Stomach (tissue), 19 donors: ENCODE measurements at places on chromosomes 16 and 17. TPM values are rescaled to one million over a fixed set of nuclear protein-coding genes. Genes with fewer than 3 reads are reported as not detected.

BRICD5 gene
- total RNA-seq = 12.8 TPM

DNA sequence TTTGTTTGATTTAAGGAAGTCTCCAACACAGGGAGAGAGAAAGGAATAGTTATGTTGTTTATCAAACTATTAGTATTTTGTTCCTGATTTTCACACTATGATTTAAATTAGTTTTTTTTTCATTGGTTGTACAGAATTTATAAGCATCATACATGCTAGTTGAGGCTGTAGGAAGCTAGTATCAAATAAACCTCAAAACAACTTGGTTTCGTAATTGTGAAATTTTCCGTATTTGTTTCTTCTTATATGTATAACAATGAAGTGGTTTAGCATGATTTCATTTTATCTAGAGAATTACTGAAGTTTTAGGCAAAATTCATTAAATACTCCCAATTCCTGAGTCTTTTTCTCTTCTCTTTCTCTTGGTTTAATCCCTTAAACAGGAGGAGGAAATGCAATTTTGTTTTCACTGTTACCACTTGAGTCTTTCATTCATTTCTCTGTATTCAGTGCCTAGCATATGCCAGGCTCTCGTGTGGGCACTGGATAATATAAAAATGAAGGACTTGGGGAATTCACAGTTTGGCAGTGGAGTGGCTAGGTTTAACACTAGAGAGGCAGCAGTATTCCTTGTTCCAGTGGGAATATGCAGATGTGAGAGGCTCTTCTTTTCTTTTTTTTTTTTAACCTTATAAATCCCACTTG lies 1.8 kb downstream of the CYLD start:
- no peaks in the 10 kb centered on the region for H3K36me3 ChIP-seq
- no peaks in the 10 kb centered on the region for H3K27me3 ChIP-seq
- no peak for DNase-seq

- H3K27me3 ChIP-seq = no peaks in the 10 kb centered on the region
- H3K27ac ChIP-seq = no peak overlapping the region
- DNase-seq = no peak
- peaks cover 8% of the 10 kb centered on the region for H3K4me1 ChIP-seq
- no peak overlapping the region for H3K4me3 ChIP-seq
These were observed 17.2 kb upstream of the METRNL start for GRCh38 chr17:83062011-83062817.

DNA sequence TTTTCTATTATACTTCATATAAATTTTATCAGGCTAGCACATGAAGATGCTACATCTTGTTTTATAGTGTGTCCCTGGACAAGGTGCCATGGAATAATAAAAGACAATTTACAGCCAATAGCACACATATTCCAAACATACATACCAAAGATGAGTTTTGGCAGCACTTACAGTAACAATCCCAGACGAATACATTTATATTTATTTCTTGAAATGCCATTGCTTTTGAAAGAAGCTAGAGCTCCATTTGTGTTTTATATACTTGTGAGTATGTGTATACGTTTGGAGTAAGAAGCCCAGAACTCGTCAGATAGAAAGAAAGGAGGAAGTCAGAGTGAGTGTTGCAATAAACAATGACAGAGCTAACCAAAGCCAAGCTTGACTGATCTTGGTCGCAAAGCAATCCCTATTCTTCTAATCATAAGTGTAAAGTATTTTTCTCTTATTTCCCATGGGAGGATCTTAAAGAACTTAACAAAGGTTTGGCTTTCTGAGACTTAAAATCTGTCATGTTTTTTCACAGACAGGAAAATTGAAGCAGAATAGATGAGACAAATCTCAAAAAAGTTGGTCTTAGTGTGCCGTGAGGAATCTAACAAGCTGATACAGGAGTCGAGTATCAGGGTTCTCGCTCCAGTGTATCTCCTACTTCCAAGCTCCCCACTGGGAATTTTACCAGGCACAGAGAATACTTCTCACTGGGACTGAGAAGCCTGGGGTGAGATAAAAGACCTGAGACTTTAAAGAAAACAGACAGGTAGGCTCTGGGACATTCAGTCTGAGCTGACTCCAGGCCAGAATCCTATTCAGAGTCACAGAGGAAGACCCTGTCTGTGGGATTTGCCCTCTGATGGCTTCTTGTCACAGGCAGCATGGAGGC lies 175.4 kb downstream of the AATF start:
- no peak for DNase-seq
- H3K27me3 ChIP-seq = no peaks in the 10 kb centered on the region
- H3K4me1 ChIP-seq = no peaks in the 10 kb centered on the region
- H3K36me3 ChIP-seq = peaks cover 70% of the 10 kb centered on the region
- no peak overlapping the region for H3K4me3 ChIP-seq

DNA sequence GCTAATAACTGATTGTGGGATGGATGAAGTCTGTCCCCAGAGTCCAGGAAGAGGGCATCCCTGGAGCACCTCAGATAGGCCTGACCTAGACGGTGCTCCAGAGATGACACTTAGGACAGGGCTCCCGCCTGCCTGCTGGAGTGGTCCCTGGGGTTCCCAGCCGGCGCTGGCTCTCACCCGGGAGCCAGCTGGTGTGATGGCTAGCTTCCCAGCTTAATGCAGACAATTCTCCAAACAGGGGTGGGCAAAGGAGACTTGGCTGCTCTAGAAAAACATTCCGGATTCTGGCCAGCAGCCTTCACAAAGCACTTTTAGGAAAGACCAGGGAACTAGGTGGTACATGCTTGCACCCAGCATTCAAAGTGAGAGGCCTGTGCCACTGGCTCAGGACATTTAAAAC lies 18.6 kb downstream of the ACE start:
- H3K27ac ChIP-seq = no peak overlapping the region
- DNase-seq = no peak
- H3K27me3 ChIP-seq = no peaks in the 10 kb centered on the region
- no peaks in the 10 kb centered on the region for H3K36me3 ChIP-seq
- H3K4me1 ChIP-seq = no peaks in the 10 kb centered on the region
- no peak overlapping the region for H3K4me3 ChIP-seq

- no peak overlapping the region for H3K27ac ChIP-seq
- no peak for DNase-seq
- no peaks in the 10 kb centered on the region for H3K27me3 ChIP-seq
These were observed 60.5 kb downstream of the ADCY9 start for GRCh38 chr16:4055748-4056147.

DNA sequence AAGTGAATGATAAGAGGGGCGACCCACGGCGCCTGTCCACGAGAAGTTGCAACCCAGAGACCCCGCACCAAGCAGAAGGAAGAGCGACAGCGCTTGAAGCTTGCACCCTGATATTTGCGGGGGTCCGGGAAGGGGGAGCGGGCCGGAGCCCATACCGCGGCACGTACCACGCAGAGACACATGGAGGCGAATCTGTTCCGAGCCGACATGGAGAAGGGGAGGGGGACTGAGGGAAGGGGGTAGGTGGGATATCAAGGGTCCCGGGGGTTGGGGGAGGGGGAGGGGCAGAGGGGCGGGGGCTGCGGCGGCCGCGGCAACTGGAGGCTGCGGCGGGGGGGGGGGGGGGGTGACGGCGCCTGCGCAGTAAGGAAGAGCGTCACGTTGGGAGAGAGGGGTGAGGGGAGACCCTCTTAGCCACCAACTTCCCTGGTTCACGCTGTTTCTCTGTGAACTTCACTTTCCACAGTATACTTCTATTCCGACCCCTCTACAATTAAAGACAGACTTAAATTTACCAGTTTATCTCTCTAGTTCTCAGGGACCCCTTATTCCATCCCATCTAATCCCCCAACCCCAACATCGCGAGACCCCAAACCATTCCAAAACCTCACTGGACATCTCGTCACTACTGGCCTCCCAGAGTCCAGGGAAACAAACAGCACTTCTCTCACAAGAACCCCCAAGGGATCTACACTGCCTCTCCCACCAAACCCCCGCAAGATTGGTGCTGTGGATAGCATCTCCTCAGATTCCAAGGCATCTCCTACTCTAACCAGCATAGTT lies 8.0 kb downstream of the DLG4 start:
- no peak overlapping the region for H3K27ac ChIP-seq
- no peaks in the 10 kb centered on the region for H3K36me3 ChIP-seq
- no peak for DNase-seq
- peaks cover 51% of the 10 kb centered on the region for H3K4me1 ChIP-seq
- H3K27me3 ChIP-seq = peaks cover 39% of the 10 kb centered on the region

- H3K27me3 ChIP-seq = no peaks in the 10 kb centered on the region
- H3K36me3 ChIP-seq = no peaks in the 10 kb centered on the region
- H3K4me1 ChIP-seq = no peaks in the 10 kb centered on the region
- H3K27ac ChIP-seq = no peak overlapping the region
- H3K4me3 ChIP-seq = no peak overlapping the region
These were observed 444.0 kb downstream of the XYLT1 start for GRCh38 chr16:17026600-17027242.

DNA sequence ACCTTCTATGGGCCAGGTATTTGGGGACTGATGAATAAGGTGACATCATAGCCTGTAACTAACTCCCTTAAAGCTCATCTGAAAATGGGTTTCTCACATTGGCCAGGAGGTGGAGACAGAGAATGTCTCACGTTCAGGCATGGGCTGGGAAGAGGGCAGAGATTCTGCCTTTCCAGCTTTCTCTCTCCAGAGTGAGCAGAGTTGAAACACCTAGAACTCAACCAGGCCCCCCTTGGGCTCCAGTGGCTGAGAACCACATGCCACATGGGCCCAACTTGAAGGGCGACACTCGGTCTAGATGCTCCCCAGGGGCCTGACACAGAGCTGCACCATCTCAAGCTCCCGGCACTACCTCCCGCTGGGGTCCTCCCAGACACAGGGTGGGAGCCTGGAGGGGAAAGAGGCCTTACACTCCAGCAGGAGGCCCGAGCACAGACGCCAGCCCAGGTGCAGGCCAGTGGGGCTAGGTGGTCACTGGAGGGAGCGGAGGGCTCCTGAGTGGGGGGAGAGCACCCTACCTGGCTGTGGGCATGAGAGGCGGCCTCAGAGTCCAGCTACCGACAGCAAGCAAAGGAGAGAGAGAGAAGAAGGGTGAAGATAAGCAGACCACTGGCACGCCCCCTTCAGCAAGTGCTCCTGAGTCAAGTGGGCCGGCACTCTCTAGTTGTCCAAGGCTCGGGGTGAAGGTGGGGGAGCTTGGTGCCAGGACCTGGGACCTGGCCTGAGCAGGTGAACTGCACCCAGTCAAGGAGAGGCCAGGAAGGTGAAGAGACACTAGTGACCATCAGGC lies 55.9 kb downstream of the MYO18A start:
- H3K4me1 ChIP-seq = peaks cover 23% of the 10 kb centered on the region
- H3K27ac ChIP-seq = peak overlapping the region; percentile 74
- H3K36me3 ChIP-seq = peaks cover 47% of the 10 kb centered on the region
